Activated B cell treated with CpG ODN at 0.5 μM for 24 hours (primary cell): ENCODE measurements at places on chromosomes 5 and 9.

DNA sequence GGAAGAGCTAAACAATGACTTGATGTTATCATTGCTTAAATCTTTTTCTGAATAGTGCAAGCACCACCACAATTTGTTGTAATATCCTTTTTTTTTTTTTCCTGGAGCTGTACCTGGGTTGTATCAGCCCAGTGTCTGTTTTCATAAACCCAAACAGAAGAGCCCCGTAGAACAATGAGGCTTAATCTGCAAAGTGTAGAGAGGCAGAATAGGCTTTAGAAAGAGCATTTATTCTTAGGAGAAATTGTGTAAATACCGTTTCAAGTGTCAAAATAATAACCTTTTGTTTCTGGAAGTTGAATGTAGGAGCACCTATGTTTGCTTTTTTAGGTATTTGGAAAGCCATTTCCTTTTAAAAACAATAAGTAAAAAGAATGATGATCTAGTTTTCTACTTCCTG, 26.4 kb downstream of the RGS7BP start:
- DNase-seq, result no peak

GRCh38 chr9:15104826-15105420, 194.7 kb upstream of the FREM1 start:
- DNase-seq, result no peak

DNA sequence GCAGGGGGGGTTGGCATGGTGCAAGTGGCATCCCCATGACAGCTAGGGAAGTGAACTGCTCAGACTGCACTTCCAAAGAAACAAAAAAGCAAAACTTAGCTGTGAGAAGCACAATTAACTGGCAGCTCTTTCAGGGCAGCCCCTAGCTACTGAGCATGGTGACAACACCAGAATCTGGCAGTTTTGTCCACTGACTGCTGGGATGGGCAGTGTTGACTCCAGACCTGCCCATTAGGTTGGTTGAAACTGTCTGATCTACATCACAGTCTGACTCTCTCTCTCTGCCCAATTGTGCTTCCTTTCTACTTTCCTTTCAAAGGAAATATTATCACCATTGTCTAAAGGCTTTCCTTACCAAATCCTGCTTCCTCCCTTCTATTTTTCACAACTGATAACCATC, 12.5 kb upstream of the RAD23B start:
- no peak for DNase-seq

- no peak for DNase-seq
Measured at GRCh38 chr5:169424670-169425378, 123.9 kb upstream of the SLIT3 start.

DNA sequence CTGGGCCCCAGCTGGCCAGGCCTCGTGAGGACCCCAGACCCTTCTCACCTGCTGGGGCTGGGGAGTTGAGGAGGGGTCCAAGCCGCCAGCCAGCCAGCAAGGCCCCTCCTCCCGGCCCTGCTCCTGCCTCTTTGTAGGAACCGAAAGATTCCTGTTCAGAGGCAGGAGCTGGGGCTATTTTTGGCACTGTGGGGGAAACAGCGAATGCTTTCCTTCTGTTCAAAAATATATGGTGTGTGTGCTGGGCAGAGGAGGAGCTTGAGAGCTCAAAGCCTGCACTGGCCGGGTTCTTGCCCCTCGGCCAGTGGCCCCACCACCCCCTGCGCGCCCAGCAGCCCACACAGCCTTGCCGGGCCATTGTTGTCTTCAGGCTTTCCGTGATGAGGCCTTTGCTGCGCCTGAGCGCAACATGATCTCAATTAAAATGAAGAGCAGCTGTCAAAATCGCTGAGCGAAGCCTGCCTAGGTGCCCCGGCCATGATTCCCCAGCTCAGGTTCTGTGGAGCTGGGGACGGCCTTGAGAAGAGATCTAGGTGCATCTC, 13.4 kb downstream of the NCS1 start:
- DNase-seq, result no peak

DNA sequence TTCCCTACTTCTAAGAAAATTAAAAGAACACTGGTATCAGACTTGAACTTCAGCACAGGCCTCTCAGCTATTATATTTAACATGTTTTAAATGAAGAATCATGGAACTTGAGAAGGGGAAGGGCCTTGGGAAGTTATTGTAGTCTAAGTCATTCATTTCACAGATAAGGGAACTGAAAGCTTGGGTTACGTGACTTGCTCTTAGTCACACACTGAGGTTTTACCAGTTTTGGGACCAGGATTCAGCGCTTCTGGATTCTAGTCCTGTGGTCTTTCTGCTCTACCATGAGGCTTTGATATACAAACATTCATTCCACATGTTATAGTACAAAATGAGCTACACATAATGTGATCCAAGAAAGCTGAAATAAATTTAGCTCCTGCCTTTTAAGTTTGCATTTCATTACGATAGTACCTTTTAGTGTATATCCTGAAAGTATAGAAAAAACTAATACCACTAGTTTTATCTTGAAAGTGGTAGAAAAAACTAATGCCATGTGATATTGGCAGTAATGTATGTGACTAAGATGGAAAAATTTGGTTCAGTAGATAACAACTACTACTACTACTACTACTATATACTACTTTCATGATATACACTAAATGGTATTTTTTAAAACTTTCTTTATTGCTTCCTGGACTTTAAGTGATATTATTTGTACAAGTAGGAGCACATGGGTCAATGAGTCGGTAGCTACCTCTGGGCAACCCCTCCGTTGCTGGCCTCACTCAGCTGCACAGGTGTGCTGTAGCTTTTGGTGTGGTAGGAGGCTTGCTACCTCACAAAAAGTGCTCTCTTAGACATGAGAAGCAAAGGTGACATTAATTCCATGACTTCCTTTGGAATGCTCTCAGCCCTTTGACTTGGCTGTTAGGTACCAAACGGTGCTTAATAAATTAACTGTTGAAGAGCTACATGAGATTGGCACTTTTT, 40.7 kb downstream of the F2RL2 start:
- DNase-seq, result no peak

- DNase-seq, result no peak
Measured at GRCh38 chr9:70228118-70228517, 30.7 kb upstream of the SMC5 start.

GRCh38 chr5:140321796-140322195, 18.9 kb upstream of the PFDN1 start:
- DNase-seq, result no peak

DNA sequence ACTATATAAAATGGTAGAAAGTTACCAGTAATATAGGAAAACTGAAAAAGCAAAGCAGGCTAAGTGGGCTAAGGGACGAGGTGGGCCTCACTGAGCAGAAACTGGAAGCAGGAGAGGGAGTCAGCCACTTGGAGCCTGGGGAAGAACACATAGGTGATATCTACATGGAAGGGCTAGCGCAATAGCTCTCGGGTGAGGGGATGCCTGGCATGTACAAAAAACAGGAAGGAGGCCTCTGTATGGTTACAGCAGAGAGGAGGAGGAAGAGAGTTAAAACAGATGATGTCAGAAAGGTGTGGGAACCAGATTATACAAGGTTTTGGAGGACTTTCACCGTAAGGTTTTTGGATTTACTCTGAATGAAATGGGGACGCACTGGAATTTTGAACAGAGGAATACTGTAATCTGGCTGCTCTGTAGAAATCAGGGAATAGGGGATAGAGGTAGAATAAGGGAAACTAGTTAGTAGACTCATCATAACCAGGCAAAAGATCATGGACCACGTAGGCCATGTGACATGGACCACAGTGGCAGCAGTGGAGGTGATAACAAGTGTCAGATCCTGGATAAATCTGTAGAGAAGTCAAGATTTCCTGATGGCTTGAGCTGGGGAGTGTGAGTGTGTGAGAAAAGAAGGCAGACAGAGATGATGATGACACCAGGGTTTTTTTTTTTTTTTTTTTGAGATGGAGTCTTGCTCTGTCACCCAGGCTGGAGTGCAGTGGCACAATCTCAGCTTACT, 52.5 kb downstream of the FNBP1 start:
- DNase-seq, result no peak

DNA sequence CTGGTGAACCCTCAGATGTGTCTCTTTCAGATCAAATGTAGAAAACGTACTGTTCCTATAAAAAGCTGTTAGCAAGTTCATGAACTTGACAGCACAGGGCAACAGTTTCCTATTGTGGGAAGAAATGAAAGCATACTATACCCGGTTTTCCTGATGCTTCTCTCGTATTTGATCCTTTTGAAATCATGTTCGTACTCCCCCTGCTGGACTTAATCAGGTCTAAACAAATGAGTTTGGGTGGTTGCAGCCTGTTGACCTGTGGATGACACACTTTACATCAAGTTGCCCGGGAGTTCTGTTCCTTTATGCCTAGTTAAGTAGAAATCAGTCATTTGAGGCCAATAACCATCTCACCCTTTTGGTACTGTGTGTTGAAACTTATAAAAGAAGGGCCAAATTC, 1992.3 kb downstream of the MAT2B start:
- DNase-seq, result no peak

DNA sequence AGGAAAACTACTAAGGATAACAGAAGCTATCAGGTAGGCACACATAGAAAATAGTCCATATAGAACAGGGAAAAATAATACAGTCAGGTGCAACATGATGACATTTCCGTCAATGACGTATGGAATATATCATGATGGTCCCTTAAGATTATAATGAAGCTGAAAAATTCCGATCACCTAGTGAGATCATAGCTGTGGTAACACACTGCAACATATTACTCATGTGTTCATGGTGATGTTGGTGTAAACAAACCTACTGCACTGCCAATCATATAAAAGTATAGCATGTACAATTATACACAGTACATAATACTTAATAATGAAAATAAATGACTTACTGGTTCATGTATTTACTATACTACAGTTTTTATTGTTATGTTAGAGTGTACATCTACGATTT, 60.0 kb downstream of the MEGF9 start:
- no peak for DNase-seq

DNA sequence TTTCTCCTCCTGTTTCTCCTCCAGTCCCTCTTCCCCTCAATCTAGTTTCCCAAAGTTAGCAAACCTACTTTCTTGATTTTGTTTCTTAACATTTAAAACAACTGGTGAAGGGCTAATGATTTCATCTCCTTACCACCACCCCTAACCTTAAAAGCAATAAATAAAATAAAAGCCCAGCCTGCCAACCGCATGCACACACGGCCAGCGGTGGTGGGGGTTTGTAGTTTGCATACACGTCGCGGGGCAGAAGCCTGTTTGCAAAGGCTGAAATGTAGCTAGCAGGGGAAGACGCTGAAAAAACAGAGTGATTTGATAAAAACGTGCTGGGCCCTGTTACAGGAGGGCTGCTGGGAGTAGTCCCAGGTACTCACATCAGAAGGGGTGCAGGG, 1.9 kb upstream of the DMRT2 start:
- DNase-seq, result no peak

GRCh38 chr5:53035868-53036381, 46.8 kb downstream of the ITGA2 start:
- no peak for DNase-seq

DNA sequence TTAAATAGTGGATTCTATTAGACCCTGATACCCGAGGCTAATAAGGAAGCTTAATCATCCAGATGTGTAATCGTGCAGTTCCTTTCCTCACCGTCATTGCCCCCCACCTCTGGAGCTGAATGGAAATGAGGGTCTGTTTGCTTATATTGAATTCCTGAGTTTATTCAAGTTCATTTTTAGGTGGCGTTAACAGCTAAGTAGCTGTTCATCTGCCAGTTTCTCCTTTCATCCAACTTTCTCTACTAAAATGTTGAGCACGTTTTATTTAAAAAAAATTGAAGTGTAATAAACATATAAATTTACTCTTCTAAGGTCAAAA, 291.0 kb downstream of the DOCK8 start:
- DNase-seq, result no peak

- no peak for DNase-seq
Measured at GRCh38 chr5:39780347-39780746, 355.6 kb upstream of the DAB2 start.

GRCh38 chr5:154478224-154478565, at the start of gene HAND1:
HAND1 (minus strand) TSS chr5:154478227; CDS start chr5:154478008, 219 bp downstream.
- DNase-seq, result no peak

- no peak for DNase-seq
Measured at GRCh38 chr5:89120719-89121118, 237.7 kb upstream of the MEF2C start.

- no peak for DNase-seq
Measured at GRCh38 chr9:4400731-4401130, 89.5 kb upstream of the SLC1A1 start.

DNA sequence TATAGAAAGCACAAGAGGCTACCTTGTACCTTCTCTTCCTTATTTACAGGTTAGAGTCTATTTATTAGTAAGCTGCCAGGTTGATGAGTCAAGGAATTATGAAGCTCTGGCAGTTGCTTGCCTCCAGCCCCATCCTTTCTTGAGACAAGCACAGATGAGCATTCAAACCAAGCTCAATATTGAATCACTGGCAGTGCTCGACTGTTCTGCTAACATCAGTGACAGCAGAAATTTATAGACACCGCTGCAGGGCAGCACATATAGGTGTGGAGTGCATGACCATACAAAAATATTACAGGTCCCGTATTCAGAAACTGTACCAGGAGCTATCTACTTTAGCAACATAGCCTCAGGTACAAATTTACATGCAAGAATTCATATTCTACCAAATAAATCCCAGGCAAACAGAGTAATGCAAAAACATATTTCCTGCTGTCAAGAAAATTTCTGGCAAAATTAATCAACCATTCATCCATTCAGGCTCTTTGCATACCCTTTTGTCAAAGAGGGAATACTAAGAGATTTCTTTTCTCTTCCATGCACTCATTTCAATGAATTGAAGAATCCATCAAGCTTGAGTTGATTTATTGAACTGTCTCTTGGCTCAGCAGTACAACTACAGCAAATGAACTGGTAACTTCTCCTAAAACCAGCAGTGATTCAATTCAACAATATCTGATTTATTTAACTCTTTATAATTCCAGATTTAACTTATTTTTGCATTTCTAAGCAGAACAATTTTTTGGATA, 26.9 kb upstream of the PCA3 start:
- DNase-seq, result no peak

DNA sequence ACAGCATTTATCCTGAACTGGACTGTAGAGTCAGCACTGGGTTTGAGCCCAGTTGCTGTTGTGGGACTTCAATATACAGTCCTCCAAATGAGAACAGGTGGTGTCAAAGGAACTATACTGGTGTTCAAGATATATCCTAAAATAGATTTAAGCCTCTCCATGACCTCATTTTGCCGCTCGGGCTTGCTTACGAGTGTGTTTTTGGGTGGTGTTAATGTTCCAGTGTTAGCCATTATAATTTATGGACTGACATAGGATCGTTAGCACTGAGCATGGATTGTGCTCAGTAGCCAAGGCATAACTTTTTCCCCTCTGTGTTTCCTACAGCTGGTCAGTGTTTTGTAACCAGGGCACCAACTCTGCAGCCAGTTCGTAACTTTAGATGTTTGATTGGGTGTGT, 306.6 kb downstream of the SPATA31D1 start:
- no peak for DNase-seq

GRCh38 chr5:138686668-138687067, 66.6 kb upstream of the CTNNA1 start:
- no peak for DNase-seq

DNA sequence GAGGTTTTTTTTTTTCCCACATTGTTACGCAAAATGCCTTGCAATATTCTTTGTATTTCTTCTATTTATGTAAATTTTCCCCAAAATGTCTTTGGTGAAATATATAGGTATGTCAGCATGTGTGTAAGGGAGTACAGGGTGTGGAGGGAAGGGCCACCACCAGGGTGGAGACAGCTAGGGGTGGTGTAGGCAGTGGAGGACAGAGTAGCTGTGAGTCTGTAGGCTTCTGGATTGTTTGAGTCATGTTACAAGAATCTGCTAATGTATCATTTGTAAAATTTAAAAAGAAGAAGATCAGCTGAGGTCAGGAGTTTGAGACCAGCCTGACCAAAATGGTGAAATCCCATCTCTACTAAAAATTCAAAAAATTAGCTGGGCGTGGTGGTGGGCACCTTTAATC, 175.5 kb downstream of the NXNL2 start:
- DNase-seq, result no peak

GRCh38 chr5:97074859-97075489, 67.4 kb downstream of the LIX1 start:
- no peak for DNase-seq
